ENCODE measurements at places on chromosomes 16 and 17. TPM values are rescaled to one million over a fixed set of nuclear protein-coding genes. Genes with fewer than 3 reads are reported as not detected.

UBE2O gene
- total RNA-seq: 11.4 TPM

DNA sequence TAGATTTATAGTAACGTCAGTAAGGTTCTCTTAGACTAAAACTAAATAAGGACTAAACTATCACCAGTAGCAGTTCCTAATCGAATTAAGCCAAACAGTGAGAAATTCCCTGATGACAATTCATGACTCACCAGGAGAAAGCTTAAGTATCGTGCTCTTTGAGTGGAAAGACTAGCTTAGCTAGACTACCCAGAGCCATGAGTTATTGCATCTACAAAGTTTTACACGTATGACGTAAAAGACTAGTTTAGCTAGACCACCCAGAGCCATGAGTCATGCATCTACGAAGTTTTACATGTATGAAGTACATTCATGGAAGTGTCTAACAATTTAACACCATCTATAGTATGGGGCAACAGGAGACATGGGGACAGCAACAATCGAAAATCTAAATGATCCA, 36.6 kb downstream of the UBE2G1 start:
- DNase-seq: peak; percentile 95

DNA sequence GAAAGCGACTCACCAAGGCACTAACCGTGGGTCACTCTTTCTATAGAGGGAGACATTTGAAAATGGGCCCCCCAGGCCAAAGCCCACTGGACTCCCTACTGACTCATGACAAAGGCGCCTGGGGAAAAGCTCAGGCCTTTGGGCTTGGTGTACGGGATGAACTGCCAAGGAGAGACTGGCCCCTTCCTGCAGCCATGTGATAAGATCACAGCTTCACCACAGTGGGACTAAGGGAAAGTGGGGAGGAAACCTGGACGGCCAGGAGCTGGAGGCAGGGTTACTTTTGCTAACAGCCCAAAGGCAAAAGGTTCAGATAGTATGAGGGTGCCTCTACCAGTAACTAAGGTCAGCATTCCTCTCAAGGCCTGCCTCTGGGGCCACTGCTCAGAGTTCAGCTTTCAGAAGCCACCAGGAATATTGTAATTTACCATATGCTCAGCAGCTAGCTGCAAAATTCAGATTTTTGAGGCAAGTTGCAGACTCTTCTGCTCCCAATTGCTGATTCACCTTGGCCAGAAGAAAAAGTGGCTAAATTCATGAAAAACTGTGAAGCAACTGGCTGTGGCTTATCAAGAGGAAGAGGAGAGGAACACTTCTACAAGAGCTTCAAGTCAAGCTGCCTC, 37.1 kb upstream of the SLC25A19 start:
- no peak for DNase-seq

DHRS7C gene
- not detected for total RNA-seq

TBC1D3B gene
- total RNA-seq: 3.7 TPM

DNA sequence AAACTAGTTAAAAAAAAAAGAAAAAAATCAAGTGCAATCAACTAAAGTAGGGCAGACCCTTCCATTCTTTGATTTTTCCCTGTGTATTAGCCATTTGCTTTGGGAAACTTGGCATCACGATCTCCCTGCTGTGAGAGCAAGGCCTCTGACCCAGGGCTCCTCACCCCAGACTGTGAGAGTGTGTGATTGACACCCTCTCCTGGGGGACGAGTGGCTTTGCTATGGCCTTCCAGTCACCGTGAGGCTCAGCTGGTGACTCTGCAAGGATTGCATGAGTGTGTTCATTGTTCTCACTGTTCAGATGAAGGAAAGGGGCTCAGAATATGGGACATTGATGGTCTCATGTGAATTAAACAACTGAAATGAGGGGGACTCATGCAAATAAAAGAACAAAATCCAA, 69.0 kb upstream of the BCAR1 start:
- DNase-seq: peak; percentile 43

GRCh38 chr16:10385725-10386516, at the start of gene ATF7IP2:
Gene ATF7IP2 (plus strand): TSS chr16:10386061. CDS start chr16:10430621, 44,560 bp downstream.
- DNase-seq: no peak

DNA sequence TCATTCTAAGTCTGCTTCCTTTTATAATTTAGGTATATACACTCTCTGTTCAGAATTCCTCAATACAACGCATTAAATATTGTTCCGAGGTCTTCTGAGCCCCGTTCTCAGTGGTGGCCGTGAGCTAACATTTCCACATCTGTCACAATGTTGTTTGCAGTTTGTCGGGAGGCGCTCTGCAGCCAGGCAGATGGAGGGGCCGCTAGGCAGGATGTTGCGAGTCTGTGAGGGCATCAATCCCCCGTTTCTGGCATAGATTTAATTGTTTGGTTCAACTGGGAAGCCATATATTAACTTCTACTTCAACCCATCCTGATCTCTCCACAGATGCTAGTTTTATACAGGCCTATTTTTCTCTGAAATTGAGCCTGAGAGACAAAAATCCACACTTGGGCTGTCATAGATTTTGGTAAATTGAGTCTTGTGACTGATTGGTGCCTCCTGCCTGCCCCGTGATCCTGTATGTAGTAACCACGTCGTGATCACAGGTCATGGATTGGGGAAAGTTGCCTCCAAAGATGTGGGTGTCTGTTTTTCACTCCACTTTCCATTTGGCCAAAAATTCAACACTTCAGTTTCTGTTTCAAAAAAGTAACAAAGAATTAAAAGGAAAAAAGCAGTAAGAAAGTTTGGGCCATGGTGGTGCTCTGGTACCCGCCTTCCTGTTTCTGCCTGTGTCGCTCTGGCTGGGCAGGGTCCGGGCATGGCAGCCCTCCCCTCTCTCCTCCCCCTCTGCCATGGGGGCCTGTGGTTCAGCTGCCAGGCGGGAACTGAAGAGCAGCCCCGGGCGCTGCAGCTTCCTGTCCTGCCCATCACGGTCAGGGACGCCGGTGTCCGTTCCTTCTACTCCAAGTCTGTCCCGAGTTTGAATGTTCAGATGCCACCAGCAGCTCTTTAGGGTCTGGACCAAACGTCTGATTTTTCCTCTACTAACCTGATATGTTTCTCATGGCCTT, 41.5 kb downstream of the RPTOR start:
- DNase-seq: no peak

DNA sequence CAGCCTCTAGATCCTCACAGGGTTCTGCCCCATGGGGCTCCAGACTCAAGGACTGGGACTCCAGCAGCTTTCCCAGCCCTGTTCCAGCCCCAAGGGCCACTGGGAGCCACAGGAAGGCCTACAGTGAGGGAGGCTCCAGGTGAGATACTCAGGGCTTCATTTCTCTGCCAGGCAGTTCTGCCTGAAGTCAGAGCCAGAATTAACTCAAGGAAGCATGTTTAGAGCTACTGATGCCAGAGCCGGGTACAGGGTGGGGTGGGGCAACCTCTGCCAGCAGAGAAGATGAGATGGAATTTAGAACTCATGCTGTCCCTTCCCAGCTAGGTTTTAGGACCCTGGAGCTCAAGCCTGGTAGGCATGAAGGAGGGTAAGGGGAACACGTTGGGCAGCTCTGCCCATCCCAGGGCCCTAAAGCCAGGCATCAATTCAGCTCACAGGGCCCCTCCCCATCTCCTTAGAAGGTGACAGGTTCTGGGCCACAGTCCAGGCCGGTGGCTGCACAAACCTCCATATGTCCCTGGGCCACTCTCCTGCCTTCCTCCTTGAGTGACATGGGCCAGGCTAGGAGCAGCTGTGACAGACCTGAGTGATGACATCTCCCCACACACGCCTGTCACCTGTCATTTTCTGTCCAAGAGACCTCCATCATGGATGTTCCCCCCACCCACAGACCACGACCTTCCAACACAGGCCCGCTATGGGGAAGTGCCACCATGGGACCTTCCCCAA, 24.5 kb upstream of the SPPL2C start:
- DNase-seq: no peak

TNFSF12 gene
- total RNA-seq: 17.0 TPM

- no peak for DNase-seq
Observed at GRCh38 chr17:29368926-29369325, 21.2 kb upstream of the TAOK1 start.

GRCh38 chr17:43423777-43424455, 25.1 kb downstream of the ARL4D start:
- DNase-seq: no peak

Data from A172 (cell line).